Aortic smooth muscle cell (primary cell): ENCODE measurements at places on chromosomes 16 and 17. TPM values are rescaled to one million over a fixed set of nuclear protein-coding genes. Genes with fewer than 3 reads are reported as not detected.

The ATP6V0D1 gene
- total RNA-seq: 103 and 115 TPM in 2 replicates

The ECI1 gene
- total RNA-seq: 19.9 and 28.1 TPM in 2 replicates

The CFAP52 gene
- total RNA-seq: 0.06 and 0.53 TPM in 2 replicates

The SOST gene
- 0.13 and 3.4 TPM in 2 replicates for total RNA-seq

The MSLN gene
- total RNA-seq: not detected in 2 replicates

The SLC6A2 gene
- total RNA-seq: not detected in 2 replicates

The LITAFD gene
- total RNA-seq: not detected in 2 replicates

The IL34 gene
- total RNA-seq: 54.0 and 74.2 TPM in 2 replicates
